CD4-positive, alpha-beta T cell treated with Interleukin-17A for 4 hours (primary cell): ENCODE measurements at places on chromosomes 1 and 21.

GRCh38 chr1:17094664-17095063 is 24.6 kb downstream of the PADI2 start:
- no peak for DNase-seq

DNA sequence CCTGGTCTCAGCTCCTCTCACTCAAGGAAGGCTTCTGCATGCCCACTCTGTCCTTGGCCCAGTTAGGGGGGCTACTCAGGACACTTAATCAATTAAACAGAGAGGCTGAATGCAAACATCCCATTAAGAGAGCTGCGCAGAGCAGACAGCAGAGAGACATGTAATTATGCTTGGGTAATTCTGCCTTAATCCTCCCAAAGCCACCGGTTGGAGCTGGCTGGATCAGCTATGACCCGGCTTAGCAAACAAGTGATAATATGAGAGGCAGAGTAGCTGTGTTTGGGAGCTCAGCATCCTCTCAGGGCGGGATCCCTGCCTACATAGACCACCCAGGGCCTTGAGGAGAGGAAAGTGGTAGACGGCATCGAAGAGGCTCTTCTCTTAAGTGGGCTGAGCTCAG is 183.2 kb downstream of the GRIK3 start:
- no peak for DNase-seq

DNA sequence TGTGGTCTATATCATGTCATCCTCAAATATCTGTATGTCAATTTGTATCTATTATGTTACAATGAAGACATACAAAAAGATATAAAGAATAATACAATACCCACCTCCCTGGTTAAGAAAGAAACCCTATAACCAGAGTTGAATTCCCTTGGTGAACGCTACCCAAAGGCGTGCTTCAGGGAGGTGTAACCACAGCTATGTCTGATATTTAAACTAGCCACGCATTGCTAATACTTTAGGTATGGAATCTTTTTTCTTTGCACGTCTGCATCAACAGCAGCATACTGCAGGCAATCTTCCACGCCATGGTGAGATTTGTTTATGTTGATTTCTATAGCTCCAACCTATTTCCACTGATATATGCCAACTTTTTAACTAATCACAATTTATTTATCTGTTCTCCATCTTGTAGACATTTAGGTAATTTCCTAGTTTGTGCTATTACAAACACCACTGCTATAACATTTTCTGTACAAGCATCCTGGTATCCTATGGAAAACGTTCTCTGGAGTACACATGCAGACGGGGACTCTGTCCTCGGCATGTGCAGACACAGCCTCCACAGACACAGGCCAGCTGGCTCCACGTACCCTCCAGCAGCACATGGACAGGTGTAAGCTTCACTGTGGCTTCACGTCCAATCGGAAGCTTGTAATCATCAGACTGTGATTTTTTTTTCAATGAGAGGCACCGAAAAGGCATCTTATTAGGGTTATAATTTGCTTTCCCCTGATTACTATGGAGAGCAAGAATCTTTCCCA is 58.5 kb downstream of the HSF2BP start:
- DNase-seq = no peak

DNA sequence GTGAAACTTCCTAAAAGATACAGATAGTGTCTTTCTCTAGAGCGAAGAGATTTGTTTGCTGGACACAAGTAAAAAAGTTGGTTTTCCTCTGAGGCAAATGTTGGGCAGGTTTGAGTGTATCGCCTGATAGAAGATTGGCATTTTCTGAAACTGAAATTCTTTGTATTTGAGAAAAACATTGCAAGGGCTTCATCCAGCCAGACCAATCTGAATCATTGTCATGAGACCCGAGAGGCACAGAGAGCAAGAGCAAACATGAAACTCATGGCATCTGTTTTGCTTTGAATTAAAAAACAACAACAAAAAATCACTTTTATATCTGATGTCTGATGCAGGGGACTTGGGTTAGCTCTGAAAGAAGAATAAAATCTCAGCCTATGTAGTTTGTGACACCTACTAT is 379.3 kb upstream of the NCAM2 start:
- no peak for DNase-seq

GRCh38 chr1:152681616-152682015 is 4.3 kb upstream of the LCE2B start:
- DNase-seq = no peak

DNA sequence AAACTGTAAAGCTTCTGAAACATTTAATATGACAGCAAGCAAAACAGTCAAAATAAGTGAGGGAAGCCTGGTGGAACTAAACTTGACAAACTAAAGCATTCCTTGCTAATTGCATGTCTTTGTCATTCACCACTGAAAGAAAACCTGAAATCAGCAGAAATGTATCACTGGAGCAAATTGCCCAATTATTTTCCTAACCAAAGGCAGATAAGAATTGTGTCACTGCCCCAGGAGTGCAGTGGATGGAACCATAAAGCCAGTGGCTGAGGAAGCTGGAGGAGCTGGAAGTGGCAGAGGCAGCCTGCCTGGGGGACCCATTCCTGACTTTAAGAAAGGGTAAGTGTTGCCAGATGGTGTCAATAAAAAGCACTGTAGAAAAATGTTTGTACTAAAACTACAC is 2.7 kb upstream of the SLC30A10 start:
- no peak for DNase-seq

- peak; percentile 91 for DNase-seq
Observed at GRCh38 chr1:65254320-65255034, 54.9 kb upstream of the DNAJC6 start.

GRCh38 chr1:86064899-86065298 is 91.7 kb downstream of the COL24A1 start:
- DNase-seq = no peak

- no peak for DNase-seq
Observed at GRCh38 chr1:5717031-5717682, 275.1 kb downstream of the NPHP4 start.

GRCh38 chr1:86699186-86699585 is 5.2 kb upstream of the SH3GLB1 start:
- DNase-seq = no peak
